NCI-H2171 treated with DMSO at 0.1 percent for 48 hours (cell line): ENCODE measurements at places on chromosomes 11 and 22.

- DNase-seq, result no peak
These were observed 217.4 kb downstream of the BARX2 start for GRCh38 chr11:129593098-129593497.

DNA sequence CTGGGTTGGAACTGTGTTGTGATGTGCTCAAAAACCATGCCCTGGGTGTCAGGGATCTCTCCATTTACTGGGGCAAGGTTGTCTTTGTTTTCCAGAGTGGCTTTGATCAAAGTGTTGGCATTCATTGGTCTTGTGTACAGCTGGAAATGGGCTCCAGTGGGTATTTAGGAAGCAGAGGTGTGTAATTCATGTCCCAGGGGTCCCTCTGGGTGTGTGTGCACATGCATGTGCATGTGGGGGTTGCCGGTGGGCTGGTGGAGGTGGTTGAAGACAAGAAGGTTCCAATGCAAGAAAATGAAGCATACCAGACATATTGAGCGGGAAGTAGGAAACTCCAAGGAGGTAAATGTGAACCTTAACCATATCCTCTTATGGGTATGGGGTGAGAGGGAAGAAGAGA, 121.7 kb downstream of the ME3 start:
- DNase-seq, result no peak

DNA sequence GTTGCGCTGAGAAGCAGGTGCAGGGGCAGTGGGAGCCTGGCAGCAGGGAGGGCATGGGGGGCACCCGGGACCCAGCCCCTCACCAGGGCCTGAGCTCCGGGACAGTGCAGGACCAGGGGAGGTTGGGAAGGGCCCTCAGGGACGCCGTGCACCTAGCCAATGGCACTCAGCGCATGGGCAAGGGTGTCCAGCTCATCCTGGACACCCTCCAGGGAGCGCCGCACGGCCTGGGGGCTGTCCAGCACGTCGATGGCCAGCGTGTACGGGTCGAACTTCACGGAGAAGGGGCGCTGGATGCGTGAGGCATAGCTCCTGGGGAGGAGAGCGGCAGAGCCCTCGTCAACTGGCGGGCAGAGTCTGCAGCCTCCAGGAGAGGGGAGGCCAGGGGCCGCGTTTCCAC, 3.1 kb upstream of the INS start:
- no peak for DNase-seq

GRCh38 chr22:23215294-23216241, 35.3 kb downstream of the BCR start:
- no peak for DNase-seq

DNA sequence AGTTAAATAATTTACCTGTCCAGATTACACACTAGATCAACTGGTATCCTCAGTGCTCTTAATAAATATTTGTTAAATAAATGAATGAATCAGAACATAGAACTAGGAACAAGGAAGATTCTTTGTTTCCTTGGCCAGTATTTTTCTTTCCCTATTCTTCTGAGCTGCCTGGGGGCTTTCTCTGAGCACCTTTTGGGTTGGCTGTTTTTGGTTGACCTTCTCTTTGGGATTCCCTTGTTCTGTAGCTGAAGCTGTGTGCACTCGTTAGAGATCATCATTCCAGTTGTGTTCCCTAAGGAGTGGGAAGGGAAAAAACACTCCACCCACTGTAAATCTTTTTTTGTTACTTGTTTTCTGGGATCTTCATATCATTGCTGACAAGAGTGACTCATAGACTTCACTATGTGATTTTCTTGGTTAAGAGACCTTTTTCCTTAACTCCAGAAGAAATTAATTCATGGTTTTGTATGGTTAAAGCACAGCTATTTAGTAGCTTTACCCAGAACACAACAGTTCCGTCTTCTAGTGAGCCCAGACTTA, 84.3 kb downstream of the STIM1 start:
- no peak for DNase-seq

- DNase-seq, result peak; percentile 82
These were observed 1.9 kb upstream of the RFPL3 start for GRCh38 chr22:32355760-32356159.
